ENCODE measurements at places on chromosomes 6 and 20. TPM values are rescaled to one million over a fixed set of nuclear protein-coding genes. Genes with fewer than 3 reads are reported as not detected.

GRCh38 chr20:48156951-48157700 is 371.8 kb upstream of the SULF2 start:
- DNase-seq: no peak

GRCh38 chr6:339480-339879 is 47.2 kb downstream of the DUSP22 start:
- no peak for DNase-seq

DNA sequence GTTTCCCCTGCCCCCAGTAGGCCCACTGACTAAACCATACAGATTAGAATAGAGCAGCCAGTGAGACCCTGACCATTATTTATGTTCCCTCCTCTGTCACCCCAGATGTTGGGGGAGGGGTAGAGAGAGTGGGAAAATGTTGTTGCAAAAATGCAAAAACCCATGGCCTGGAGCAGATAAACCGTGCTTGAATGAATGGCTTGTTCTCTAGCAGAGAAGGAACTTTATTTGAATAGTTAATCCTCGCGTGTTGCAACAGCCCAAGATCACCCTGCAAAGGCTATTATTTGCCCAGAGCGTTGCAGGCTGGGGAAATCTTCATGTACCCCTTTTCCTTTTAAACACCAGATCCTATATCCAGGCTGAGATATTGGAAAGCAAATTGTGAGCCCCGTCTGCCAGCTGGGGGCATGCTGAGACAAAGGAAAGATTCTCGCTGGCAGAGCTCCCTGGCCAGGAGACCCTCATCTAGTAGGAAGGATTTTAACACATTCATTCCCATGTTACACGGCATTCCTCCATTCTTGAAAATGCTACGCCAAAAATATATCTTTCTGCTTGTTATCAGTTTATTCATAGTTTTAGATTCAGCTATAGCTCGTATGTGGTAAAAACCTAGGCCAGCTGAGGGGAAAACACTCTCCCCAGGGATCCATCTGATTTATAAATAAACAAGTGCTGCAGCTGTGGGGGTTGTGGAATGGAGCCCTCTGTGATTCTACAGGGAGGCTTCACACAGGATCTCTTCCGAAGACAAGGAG is 53.0 kb downstream of the LINC00237 start:
- DNase-seq: peak; percentile 36

DNA sequence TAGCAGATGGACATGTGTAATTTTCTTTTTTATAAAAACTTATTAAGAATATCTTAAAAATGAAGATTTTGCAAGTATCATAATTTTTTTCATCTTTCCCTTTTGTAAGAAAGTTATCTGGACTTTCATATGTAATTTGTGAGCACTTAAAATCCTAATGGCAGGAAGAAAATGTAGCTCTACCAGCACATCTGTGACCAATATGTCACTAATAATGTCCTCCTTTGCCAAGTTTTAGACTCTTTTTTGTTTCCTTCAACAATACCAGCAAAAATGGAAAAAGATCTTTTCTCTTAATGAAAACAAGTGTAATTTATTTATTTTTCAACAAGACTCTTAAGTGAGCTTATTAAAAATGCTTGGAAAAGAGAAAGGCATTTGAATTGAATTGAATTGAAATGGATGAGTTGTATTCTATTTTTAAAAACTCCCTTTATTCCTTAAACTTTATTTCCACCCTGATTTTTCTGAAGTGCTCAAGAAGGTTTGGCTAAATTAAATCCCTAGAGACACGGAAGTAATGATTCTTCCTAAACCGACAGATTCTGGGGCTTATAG is 110.7 kb downstream of the KIF6 start:
- no peak for DNase-seq

GRCh38 chr6:3390698-3391097 is 66.2 kb downstream of the SLC22A23 start:
- DNase-seq: no peak

- no peak for DNase-seq
Measured at GRCh38 chr6:21507811-21508210, 85.7 kb upstream of the SOX4 start.

- DNase-seq: peak; percentile 99
Measured at GRCh38 chr6:57089687-57090457, at the start of gene ZNF451. Gene ZNF451, plus strand, starts transcription at chr6:57090188. Its CDS starts 66 bp downstream, at chr6:57090254.

- no peak for DNase-seq
Measured at GRCh38 chr6:54929245-54929909, 82.8 kb downstream of the FAM83B start.

DNA sequence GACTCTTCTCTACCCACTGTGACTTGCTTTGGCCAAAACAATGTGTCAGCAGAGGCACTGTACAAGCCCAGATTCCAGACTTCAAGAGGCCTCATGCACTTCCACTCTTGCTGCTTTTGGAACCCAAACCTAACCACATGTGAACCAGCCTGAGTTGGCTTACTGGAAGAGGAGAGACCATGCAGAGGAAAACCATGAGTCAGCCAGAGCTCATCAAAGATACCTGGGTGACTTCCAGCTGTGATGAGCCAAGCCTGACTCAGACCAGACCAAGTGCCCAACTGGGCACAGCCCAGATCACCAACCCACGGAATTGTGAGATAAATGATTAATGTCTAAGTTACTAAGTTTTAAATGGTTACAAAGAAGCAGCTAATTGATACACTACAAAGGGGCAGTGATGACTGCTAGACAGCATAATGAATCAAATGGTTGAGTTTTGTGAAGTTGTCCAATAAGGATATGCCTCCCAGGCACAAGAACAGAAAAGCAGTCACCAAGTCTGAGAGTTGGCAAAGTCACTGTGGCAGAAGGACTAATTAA is 16.2 kb upstream of the BEND6 start:
- DNase-seq: no peak

Gene SDHAF4
- total RNA-seq: 20.0 TPM

Gene TMEM170B
- total RNA-seq: 5.4 TPM

Gene CPXM1
- total RNA-seq: 57.1 TPM

Gene PTK7
- total RNA-seq: 165 TPM

Gene ZNF311
- 3.7 TPM for total RNA-seq

Gene EMILIN3
- total RNA-seq: 5.8 TPM
